ENCODE measurements at places on chromosomes 6 and 20.

- no peak for DNase-seq
Measured at GRCh38 chr6:167548451-167548850, 223.6 kb downstream of the TTLL2 start.

GRCh38 chr20:19947611-19948264 is 69.4 kb upstream of the NAA20 start:
- no peak for DNase-seq

GRCh38 chr20:50804437-50805348 is 9.8 kb downstream of the BCAS4 start:
- no peak for DNase-seq

GRCh38 chr6:53148684-53149083 is at the start of gene GCM1:
Gene GCM1, minus strand, starts transcription at chr6:53148841. Its CDS starts 3,209 bp downstream, at chr6:53145632.
- DNase-seq = no peak

GRCh38 chr20:20272686-20273085 is 95.2 kb upstream of the INSM1 start:
- no peak for DNase-seq

- DNase-seq = no peak
Measured at GRCh38 chr20:34109442-34109841, 2.6 kb downstream of the EIF2S2 start.

DNA sequence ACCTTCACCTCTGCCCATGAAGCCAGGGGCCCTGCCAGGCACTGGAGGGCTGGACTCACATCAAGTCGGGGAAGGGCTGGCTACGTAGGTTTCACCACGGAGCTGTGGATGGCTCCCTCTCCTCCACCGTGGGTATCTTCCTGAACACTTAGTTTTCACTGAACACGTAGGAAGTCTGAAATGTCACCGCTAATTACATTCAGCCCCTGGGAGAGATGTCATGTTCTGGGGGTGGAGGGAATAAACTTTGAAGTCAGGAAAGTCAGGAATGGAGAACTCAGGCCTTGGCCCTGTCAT is 6.5 kb downstream of the LHFPL5 start:
- DNase-seq = no peak

GRCh38 chr6:70175770-70176169 is 127.1 kb downstream of the COL9A1 start:
- DNase-seq = no peak

DNA sequence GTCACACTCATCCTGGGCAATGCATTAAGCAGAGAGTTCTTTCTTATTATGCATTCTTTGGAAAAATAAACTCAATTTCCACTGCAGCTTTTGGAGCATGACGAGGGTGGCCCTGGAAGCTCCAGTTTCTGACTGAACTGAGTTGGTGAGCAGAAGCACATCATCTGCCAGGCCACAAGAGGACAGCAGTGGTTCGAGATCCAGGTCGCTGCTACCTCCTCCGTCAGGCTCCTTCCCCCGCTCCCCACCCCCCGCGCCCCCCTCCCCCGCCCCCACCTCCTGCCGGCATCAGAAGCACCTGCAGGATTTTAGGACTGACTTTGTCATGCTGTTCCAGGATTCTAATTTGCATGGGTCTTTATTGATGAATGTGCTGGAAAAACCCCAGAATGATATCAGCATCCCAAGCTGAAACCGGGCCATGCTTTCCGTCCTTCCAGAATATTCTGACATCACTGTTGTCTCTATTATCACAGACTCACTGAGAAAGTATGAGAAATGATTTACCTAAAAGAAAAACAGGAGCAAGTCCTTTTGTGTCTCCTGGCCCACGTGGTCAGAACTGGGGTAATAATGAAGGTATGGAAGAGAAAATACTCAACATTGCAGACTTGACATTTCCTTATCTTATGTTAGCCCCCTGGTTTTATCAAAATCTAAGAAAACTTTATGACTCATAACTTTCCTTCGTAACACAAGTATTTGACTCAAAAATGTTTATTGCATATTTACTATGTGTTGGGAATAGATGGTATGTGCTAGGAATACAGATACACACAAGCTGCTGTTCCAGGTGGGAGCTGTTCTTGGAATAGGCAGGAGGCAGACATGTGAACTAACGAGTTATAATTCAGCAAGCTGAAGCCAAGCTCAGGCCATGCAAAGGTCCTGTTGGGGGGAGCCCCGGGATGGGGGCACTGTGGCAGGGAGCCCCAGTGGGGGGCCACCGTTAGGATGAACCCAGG is 220.2 kb upstream of the EXOC2 start:
- DNase-seq = no peak

DNA sequence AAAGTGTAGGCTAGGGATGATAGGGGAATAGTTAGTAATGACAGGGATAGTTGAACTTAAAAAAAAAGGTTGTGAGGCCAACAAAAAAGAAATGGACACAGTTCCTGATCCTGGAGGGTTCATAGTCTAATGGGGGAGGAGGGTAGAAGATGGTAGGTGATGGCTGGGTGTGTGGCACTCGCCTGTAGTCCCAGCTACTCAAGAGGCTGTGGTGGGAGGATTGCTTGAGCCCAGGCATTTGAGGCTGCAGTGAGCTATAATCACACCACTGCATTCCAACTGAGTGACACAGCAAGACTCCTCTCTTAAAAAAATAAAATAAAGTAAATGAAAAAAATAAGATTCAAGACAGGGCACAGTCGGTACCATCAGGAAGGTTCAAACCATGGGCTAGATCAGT is 2.4 kb upstream of the MICB start:
- no peak for DNase-seq

GRCh38 chr6:133788556-133788955 is 100.4 kb upstream of the TCF21 start:
- DNase-seq = no peak

- DNase-seq = no peak
Measured at GRCh38 chr6:3265671-3266070, 6.9 kb downstream of the PSMG4 start.

DNA sequence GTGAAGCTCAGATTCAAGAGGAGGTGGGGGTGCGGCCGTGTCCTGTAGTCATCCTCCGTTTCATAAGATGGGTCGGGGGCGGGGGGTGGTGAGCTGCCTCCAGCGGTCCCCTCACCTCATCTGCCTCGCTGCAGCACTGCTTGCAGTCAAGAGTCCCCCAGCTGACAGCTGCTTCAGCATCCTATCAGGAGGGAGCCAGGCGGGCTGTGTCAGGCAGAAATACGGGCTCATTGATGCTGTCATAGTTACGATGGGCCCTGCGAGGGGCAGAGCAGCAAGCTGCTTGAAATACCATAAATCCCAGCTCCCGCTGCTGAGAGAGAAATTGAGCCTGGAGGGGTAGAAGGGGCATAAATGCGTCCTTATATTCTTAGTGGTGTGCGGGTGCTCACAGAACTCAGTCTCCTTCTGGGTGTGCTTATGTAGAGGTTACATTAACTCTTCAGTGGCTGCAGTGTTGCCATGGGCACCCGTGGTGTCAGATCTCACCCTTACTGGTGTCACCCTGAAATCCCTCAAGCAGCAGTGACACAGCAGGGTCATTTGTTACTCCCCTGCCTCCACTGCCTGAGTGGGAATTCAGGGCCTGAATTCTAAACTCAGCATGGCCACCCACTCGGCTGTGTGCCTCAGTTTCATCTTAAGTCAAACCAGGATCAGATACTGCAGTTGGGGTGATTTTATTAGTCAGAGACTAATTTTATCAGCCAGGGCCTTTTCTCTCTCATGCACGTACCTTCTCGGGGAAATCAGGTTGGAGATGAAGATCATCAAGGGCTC is 21.8 kb downstream of the CCDC167 start:
- DNase-seq = no peak

DNA sequence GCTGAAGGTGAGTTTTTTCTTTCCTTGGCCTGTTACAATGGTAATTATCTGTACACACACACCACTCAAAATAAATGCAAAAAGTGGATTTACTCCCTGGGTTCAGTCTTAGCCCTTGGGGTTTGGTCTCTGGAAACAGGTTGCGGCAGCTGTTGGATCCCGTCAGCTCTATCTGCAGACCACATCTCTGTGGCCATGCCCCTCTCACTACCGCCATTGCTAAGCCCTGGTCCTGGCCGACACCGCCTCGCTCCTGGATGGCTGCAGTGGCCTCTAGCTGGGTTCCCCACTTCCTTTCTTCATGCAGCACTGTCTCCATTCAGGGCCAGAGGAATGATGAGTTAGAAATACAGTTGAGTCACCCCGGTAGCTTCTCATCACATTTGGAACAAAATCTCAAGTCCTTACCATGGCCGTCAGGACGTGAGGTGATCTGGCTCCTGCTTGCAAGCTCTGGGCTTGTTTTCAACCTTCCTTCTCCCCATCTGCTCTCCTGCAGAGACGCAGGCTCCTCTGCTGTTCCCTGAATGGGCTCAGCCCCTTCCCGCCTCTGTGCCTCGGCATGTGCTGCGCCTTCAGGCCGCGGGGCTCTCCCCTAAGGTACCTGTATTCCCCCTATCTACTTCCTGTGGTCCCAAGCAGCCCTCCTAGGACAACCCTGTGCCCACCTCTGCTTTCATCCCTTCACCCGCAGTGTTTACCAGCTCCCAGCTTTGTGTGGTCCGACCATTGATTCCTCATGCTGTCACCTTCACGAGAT is 38.0 kb downstream of the EFCAB8 start:
- no peak for DNase-seq

GRCh38 chr6:28580475-28580874 is 54.8 kb downstream of the GPX5 start:
- DNase-seq = no peak

- DNase-seq = no peak
Measured at GRCh38 chr6:153129873-153130514, 1.1 kb downstream of the RGS17 start.

Data from activated CD4-positive, CD25-positive, alpha-beta regulatory T cell treated with anti-CD3 and anti-CD28 coated beads, Interleukin-2, amount 50 U/mL, for 16 hours (primary cell).